Panc1 (cell line): ENCODE measurements at places on chromosomes 3 and 15.

DNA sequence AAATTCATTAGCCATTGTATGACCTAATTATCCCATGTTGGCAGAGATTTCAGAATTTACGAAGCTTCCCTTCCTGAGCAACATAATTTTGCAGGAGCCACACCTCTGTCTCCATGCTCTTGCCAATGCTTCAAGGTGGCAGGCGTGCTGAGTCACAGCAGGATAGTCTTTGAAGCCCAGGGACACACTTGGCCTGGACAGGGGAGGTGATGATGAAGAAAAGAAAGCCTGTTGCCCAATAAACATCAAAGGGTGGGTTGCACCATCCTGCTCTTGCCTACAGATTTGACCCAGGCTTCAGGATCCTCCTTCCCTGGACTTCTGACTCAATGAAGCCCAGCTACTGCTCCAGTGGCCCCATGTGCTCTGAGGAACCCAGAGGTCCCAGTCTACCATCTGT lies 117.1 kb downstream of the MINAR1 start:
- no peak for DNase-seq

- no peak for DNase-seq
Observed at GRCh38 chr15:80396096-80396495, 8.1 kb upstream of the ARNT2 start.

- DNase-seq, result no peak
Observed at GRCh38 chr15:51172193-51172592, 77.5 kb upstream of the TNFAIP8L3 start.

GRCh38 chr3:119222391-119222790 lies 18.3 kb downstream of the B4GALT4 start:
- no peak for DNase-seq

DNA sequence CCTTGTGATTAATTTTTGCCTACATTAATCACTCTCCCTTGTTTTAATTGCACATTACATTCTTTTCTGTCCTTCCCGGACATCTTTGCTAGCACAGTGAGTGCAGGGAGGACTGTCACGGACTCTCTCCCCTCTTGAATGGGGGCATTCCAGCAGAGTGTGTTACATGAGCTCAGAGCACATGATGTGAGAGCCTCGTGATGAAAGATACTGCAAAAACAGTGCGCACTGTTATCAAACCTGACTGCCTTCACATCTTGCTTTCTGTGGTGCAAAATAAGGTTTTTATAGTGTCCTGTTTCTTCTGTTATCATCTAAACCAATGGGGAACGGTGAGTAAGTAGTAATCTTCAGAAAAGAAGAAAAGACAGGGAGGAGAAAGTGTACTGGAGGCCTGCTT lies 167.5 kb downstream of the PGPEP1L start:
- no peak for DNase-seq

- DNase-seq, result no peak
Observed at GRCh38 chr3:64824394-64824909, 136.7 kb upstream of the ADAMTS9 start.

- DNase-seq, result no peak
Observed at GRCh38 chr3:63857311-63857710, 6.3 kb downstream of the THOC7 start.

- DNase-seq, result no peak
Observed at GRCh38 chr3:63860776-63861175, 2.8 kb downstream of the THOC7 start.

DNA sequence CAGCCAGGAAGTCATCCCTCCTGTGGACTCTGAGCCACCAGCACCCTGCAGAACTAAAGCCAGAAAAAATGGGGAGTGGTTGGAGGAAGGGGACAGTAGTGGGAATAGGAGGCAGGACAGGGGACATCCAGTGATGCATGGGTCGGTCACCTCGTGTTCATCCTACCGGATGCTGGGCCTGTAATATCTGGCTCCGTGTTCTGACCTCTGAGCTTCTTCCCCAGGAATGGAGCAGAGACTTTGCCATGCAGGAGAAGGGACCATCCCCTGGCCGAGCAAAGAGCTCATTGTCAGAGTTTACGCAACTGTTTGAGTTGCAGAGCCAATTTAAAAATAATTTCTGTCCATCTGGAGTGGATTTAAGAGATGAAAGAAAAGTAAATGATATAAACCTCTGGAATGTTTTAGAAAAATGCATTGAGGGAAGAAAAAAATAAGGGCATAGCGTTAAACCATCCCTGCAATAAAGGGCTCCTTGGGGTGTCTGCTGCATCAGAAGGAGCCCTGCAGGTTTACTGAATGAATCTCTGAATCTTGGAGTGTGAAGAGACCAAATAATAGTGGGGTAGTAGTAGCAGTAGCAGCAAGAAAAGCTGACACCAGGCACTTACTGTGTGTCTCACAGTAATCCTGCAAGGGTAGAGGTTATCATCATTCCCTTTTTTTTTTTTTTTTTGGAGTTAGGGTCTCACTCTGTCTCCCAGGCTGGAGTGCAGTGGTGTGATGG lies 70.9 kb downstream of the AAGAB start:
- no peak for DNase-seq

GRCh38 chr3:37986479-37987314 lies 3.9 kb upstream of the VILL start:
- no peak for DNase-seq

DNA sequence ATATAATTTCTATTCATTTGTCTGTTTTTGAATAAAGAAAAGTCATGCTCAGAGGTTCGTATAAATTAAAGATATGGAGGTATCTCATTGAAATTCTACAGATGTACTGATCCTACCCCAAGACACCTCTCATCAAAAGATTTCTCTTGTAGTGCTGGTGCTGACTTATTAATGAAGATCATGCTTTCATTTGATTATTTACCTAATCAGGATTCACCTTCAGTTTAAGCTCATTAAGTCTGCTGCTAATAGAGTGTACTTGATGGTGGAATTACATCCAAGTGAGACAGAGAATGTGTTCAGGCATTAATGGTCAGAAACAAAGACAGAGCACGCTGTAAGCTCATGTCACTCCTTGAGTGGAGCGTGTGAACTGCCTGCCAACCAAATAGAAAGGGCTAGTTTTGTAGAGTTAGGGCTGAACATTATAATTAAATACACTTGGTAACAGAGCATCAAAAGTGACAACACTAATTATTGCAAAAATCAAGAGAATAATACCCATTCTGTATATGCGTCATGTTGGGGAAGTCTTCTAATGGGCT lies 45.5 kb downstream of the KBTBD12 start:
- DNase-seq, result no peak

- no peak for DNase-seq
Observed at GRCh38 chr15:90232941-90233386, 777 bp downstream of the CIB1 start.

GRCh38 chr3:5071061-5071460 lies 51.0 kb upstream of the ARL8B start:
- DNase-seq, result no peak

- DNase-seq, result no peak
Observed at GRCh38 chr3:40324621-40325020, 15.1 kb downstream of the EIF1B start.

GRCh38 chr15:94412979-94413746 lies 181.8 kb downstream of the MCTP2 start:
- DNase-seq, result peak; percentile 10

GRCh38 chr3:97647441-97647982 lies 117.0 kb upstream of the ARL6 start:
- DNase-seq, result no peak

DNA sequence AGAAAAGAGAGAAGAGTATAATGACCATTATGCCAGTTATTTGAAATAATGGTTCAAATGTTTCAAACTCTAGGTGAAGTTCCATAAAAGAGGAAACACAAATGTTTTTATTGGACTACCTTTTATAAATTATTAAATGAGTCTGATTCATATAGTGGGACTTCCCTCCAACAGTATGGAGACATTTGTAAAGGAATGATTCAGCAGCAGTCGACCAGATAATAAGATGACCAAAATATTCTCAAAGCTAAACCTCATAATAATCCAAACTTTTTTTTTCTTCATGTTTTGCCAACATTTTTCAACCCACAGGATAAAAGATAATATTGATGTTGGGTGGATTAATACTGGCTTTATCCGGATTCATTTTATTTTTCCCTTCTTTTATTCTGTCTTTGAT lies 18.8 kb downstream of the TIPARP start:
- no peak for DNase-seq

DNA sequence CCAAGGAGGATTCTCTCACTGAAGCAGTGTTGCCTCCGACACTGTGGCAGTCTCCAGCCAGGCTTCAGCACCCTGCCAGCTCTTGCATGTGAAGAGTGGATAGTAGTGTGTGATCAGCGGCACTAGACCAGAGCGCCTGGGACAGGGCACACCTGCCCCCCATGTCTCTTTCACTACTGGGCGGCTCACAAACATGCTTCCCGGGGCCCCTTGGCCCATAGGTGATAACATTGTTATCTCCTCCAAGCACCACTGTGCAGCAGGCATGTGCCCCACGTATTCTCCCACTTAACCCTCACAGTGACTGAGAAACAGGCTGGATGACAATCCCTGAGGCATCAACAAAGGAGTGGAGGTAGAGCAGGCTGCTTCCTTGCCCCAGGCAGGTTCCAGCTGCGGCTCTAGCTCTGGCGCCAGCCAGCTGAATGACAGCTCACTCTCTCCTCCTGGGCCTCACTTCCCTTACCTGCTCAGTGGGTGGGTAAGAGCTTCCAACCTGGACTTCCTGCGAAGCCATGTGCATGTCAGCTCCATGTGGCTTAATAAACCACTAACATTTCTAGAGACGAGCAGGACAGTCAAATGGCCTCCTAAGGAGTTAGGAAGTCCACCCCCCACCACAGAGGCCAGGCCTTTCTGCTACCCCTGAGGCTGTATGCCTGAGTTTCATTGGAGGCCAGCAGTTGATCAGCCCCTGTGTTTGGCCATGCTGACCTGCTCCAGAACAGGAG lies 37.8 kb downstream of the KLF13 start:
- DNase-seq, result no peak

DNA sequence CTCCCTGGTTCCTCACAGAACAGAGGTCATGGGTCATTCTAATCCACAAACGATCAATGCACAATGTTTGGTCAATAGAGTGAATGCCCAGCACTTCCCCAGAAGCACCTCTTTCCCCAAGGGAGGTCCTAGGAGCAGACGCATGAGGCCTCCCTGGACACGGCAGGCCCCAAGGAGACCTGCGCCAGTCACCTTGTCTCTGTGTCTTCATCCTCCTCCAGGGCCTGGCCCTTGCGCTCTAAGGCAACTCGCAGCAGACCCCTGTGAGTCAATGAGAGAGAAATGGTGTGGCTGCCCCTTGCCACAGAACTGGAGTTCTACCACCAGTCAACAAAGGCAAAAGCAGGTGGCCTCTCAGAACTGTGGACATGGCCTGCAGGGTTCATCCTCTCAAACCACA lies 18.1 kb downstream of the ALS2CL start:
- DNase-seq, result no peak

DNA sequence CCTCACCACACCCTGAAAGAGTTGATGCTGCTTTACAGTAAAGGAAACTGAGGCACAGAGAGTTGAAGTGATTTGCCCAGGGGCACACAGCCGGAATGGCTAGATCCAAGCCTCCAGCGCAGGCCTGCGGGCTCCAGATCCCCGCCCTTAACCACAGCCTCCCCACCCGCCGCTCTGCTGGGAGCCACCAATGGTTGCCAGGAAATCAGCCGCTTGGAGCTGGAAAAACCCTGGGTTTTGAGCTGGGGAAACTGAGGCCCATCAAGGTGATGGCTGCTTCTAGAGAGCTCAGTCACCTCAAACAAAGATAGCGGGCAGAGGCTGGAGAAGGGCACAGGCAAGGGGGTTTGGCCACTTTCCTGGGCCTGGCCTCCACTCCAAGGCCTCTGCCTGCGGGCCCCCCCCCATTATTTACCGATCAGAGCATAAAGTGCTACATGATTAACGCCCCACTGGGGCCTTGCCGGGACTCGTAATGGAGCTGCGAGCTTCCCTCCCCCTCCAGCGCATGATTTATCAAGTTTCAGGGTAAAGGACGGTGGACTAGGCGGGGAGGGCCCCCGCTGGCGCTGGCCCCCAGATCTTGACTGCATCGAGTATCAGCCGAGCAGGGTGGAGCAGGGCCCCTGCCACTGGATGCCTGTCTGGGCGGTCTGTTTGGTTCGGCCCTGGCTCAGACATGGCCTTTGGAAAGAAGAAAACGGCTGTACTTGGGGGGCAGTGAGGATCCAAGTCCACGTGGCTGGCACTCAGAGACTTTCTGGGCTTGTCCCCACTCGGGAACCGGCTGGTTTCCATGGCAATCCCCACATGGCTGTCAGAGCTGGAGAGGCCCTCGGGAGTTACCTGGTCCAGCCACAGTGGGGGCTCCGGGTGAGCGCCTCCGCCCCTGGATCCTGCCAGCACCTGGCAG lies 9.1 kb downstream of the PLXND1 start:
- no peak for DNase-seq

DNA sequence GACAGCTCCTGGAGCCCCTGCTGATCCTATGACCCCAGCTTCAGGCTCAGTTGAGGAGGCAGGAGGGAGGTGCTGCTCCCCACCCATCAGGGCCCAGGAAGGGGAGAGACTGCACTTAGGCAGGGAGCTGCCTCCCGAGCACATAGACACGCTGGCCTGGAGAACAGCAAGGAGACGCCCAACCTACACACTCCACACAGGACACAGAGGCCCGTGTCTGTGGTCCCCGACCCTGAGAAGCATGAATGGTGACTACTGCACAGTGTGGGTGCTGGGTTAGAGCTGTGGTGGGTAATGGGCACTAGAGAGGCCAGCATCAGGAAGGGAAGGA lies 1.1 kb upstream of the HHATL start:
- DNase-seq, result no peak

- no peak for DNase-seq
Observed at GRCh38 chr3:147269907-147270306, 136.4 kb downstream of the ZIC4 start.

- no peak for DNase-seq
Observed at GRCh38 chr3:30760040-30760695, 134.3 kb downstream of the GADL1 start.

DNA sequence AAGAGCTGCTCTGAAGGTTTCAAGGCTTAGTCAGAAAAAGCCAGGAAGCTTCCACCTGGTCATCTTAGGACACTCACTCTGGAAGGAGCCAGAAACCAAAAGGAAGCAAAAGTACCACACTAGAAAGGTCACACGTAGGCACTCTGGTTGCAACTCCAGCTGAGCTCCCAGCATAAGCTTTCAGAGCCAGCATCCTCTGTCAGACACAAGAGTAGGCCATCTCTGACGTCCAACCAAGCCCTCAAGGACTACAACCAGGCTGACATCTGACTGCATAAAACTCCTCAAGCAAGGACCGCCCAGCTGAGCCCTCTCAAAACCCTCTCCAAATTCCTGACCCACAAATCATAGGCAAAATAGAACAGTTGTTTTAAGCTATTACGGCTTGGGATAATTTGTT lies 12.8 kb downstream of the SH3BP5 start:
- no peak for DNase-seq

- peak; percentile 51 for DNase-seq
Observed at GRCh38 chr3:183385698-183386613, 42.5 kb downstream of the MCF2L2 start.

- DNase-seq, result no peak
Observed at GRCh38 chr3:16174026-16174355, 489 bp upstream of the GALNT15 start.

- DNase-seq, result no peak
Observed at GRCh38 chr15:56732886-56733135, 498 bp downstream of the ZNF280D start.
